NCI-H524 (cell line): ENCODE measurements at places on chromosomes 7 and 10.

GRCh38 chr7:155224116-155224811, 73.4 kb upstream of the INSIG1 start:
- DNase-seq: peak; percentile 30

GRCh38 chr7:1385809-1386622, 73.3 kb downstream of the MICALL2 start:
- no peak for DNase-seq

DNA sequence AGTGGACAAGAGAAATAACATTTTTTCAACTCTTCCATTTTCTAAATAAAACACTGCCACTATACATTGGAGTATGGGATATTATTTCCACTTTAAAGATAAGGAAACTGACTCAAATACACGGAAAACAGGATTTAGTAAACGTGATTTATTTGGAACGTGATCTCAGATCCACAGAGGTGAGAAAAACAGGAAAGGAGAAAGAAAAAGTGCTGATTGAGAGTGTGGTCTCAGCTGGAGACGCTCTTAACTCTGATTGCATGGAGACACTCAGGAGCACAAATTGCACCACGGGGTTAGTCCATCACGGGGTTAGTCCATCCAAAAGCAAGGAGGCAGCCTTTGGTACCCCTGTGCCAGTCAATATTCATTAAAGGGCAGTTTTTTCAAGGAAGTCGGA, 142.5 kb downstream of the GNAT3 start:
- DNase-seq: no peak

DNA sequence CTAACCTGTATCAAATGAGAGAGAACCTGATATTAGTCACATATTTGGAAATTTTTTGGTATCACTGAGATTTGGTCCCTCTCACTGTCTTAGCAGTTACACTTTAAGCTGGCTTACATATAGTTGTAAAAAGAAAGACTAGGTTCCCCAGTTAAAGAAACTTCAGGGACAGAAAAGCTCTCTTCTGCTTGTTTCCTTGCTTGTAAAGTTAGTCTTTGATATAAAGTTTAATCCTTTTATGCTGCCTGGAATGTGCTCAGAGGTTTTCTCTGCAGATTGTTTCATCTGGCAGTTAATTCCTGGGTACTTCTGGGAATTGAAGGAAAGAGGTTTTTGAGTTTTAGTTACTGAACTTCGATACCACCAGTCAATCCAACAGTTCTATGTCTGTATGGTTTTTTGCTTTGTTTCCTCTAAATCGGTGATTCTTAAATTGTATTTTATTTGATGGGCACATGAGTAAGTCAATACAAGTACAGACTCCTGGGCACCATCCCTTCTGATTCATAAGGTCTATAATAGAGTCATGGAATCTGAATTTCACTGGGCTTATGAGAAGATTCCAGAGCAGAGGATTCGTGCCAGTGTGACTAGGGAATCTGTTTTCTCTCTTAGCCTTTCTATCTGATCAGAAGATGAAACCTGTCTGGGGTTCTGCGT, 1080.9 kb upstream of the C7orf33 start:
- DNase-seq: no peak

DNA sequence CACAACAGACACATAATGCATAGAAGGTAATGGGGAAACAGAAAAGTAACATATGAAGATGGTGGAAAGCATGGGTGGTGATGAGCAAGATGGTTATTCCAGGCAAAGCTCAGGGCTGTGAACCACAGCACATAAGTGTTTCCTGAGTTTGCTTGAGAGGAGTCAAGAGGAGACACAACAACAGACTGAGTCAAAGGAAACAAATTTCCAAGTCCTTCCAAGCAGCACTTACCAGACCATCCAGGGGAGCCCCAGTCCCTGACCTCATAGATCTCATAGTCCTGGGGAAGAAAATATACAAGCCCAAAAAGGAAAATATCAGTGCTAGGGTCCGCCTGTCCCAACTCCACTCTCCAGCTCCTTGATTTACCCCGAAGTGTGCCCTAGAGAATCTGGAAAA, 216.6 kb upstream of the FZD1 start:
- DNase-seq: no peak

- no peak for DNase-seq
Observed at GRCh38 chr10:46019569-46020343, 10.7 kb downstream of the NCOA4 start.

GRCh38 chr10:96705134-96705533, 15.2 kb downstream of the PIK3AP1 start:
- DNase-seq: no peak

GRCh38 chr7:5549096-5549763, 125.6 kb upstream of the TNRC18 start:
- no peak for DNase-seq

GRCh38 chr7:18086165-18087025, 58.7 kb upstream of the PRPS1L1 start:
- DNase-seq: peak; percentile 45

GRCh38 chr7:29208410-29209250, 14.1 kb downstream of the CHN2 start:
- DNase-seq: no peak

GRCh38 chr10:71638064-71638821, 81.3 kb downstream of the C10orf105 start:
- DNase-seq: no peak

DNA sequence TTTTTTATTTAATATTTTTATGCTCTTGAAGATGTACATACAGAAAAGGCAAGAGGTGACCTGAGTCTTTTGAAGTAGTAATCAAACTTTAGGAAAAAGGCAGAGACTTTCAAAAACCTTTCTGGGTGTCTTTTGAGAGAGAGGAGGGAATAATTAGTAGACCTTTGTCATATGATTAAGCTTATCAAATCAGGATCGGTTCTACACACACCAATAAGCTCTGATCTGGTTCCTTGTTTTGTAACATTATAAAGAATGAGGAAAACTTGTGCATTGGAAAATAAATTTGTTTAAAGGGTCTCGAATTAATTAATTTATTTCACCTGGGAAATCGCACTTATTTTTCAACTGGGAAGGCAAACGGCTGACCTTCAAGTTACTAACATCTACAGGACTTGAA, 11.9 kb downstream of the TWIST1 start:
- DNase-seq: no peak

- no peak for DNase-seq
Observed at GRCh38 chr10:42982891-42983506, 93.9 kb upstream of the RET start.

- DNase-seq: no peak
Observed at GRCh38 chr7:12719141-12719919, 31.9 kb downstream of the ARL4A start.

GRCh38 chr10:16750461-16750860, 66.8 kb downstream of the RSU1 start:
- DNase-seq: no peak

GRCh38 chr7:47239034-47239433, 342.9 kb downstream of the TNS3 start:
- DNase-seq: no peak

DNA sequence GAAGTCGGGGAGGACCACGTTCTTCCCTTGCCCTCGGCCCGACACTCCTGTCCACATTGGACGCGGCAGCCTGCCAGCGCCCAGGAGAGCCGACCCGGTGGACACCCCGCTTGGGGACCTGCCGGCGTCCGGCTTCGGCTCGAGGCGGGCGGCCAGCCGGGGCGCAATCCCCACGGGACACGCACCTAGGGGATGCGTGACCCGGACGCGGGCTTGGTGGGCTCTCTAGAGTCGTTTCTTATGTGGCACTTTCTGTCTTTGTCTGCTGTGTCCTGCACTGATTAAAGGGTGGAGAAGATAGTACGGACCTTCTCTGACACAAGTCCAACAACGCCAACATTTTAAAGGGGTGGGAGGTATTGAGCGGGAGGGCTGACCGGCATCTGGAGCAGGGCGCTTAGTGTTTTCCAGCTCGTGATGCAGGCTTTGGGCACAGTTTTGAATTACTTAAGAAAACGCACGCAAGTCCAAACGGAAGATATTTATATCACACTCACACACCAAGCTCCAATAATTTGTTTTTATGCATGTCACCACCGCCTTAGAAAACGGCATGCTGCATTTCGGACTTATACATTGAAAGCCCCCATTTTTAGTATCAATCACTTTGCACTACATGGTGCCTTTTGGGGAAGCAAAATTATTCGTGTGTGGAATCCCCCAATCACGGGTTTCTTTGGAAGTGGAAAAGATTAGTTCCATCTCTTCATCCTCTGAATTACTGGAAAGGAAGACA, 3.9 kb upstream of the SPAG6 start:
- DNase-seq: no peak

- DNase-seq: no peak
Observed at GRCh38 chr10:61108915-61109314, 164.9 kb upstream of the RHOBTB1 start.

- no peak for DNase-seq
Observed at GRCh38 chr7:48887500-48887899, 36.8 kb upstream of the CDC14C start.

GRCh38 chr10:103232772-103233488, 12.8 kb upstream of the RPEL1 start:
- DNase-seq: no peak

GRCh38 chr10:71694567-71694968, 25.0 kb downstream of the C10orf105 start:
- DNase-seq: no peak

DNA sequence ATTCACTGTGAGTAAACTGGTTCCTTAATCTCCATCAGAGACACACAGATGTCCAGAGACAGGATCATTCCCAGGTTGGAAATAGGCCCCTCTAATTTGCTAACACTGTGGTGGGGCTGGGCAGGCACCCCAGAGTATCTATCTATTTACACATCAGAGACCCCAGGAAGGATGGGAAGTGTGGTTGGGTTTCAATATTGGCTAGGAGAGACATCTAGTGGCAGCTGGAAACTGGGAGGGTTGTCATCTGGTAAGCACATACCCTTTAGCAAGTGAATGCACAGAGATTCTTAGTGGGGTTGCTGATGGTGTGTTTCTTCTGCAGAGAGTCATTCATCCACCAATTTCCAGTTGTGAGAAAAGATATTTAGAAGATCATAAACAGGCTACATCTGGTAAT, 36.0 kb upstream of the NRG3 start:
- DNase-seq: peak; percentile 6

DNA sequence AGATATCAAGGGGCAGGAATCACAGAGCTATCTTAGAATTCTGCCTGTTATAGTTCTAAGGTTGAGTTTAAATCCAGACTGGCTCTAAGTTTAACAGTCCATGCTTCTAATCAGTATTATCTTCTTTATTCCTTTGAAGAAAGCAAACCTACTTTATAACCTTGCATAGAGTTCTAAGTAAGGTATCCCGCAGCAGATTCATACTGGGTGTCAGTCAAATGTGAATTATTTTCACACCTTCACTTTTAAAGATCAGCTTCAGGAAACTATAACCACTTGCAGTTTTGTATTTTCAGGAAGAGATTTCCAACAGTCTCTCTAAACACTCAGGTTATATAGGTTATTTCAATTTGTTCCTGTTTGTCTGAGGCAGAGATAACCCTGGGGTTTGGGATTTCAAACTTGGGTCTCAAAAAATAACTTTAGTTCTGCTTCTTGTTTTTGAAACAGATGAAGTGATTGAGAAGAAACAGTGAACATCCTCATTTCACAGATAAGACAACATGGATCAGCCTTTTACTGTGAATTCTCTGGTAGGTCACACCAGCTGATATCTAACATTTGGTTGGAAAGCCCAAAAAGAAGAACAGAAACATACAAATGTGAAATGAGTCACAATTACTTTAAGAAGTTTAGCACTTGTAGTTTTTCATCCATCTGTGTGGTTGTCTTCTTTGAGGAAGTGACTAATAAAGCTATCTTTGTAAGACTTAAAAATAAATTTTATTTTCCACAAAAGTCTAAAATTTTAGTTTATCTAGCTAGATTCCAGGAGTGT, 21.4 kb downstream of the STAMBPL1 start:
- DNase-seq: no peak

GRCh38 chr7:27235387-27236311, 7.0 kb upstream of the EVX1 start:
- DNase-seq: peak; percentile 68

DNA sequence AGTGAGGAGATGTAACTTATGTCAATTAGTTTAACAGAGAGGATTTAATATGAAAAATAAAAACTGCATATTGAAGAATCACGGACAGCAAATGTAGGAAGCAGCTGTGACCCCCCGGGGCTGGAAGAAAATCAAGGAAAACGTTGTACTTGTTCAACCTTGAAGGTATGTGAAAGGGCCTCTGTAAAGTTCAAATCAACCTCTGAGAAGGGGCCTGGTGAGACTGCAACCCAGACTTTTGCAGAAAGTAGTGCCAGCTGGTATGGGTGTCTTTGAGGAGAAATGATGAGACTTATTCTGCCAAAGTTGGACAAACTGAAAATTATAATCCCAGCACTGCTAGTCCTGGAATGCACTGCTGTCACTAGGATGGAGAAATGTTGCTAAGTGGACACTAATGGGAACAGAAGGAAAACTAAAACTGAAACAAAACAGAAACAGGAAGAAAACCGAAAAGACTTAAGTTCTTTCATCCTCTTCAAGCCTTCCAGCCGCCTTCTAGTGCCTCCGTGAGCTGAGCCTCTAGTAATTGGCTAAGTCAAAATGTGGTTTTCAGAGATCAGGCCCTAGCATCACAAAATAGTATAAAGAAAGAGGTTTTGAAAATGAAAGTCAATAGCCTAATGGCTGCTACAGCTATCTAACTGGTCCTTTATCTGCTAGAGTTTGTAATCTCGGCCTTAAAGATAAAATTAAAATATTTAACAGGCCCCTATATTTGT, 253.7 kb upstream of the SORCS1 start:
- no peak for DNase-seq

- DNase-seq: no peak
Observed at GRCh38 chr7:22814261-22815208, 8.1 kb downstream of the TOMM7 start.

- no peak for DNase-seq
Observed at GRCh38 chr10:3452173-3452626, 279.6 kb upstream of the PITRM1 start.

DNA sequence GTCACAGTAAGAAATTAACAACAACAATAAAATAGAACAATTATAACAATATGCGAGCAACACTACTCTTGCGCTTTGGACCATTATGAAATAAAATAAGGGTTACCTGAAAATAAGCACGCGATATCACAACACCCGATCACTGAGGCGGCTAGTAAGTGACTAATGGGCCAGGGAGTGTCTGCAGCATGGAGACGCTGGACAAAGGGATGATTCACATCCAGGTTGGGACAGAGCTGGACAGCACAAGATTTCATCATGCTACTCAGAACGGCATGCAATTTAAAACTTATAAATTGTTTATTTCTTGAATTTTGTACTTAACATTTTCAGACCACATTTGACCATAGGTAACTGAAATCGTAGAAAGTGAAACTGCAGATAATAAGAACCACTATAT, 15.6 kb downstream of the HIBADH start:
- DNase-seq: no peak

GRCh38 chr10:130790339-130790738, 521.2 kb downstream of the TCERG1L start:
- DNase-seq: no peak

GRCh38 chr7:138029941-138030340, 28.1 kb upstream of the CREB3L2 start:
- DNase-seq: no peak

DNA sequence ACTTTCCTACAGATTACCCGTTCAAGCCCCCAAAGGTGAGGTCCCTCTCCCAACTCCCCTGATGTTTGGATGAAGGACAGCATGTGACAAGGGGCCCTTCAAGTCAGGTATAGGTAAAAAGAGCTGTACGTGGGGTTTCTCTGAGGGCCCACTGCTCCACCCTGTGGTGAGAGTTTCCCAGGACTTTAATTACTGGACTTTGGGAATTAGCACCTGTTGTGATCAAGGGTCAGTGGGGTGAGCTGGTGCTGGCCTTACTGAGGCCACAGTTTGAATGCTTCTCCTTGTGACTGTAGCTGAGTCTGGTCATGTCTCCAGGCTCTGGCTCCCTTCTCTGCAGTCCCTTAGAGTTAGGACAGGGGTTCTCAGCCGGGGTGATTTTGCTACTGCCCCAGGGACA, 16.8 kb downstream of the UBE2D4 start:
- no peak for DNase-seq
